Lower lobe of right lung (tissue), 2 donors: ENCODE measurements at places on chromosomes 12 and 14. TPM values are rescaled to one million over a fixed set of nuclear protein-coding genes. Genes with fewer than 3 reads are reported as not detected.

- no peak for DNase-seq
Measured at GRCh38 chr14:51431033-51431709, 191.1 kb downstream of the TMX1 start.

GRCh38 chr12:49604856-49605255, 583 bp downstream of the FAM186B start:
- no peak for DNase-seq

- DNase-seq: no peak
Measured at GRCh38 chr12:50207424-50207823, 40.3 kb upstream of the CERS5 start.

DNA sequence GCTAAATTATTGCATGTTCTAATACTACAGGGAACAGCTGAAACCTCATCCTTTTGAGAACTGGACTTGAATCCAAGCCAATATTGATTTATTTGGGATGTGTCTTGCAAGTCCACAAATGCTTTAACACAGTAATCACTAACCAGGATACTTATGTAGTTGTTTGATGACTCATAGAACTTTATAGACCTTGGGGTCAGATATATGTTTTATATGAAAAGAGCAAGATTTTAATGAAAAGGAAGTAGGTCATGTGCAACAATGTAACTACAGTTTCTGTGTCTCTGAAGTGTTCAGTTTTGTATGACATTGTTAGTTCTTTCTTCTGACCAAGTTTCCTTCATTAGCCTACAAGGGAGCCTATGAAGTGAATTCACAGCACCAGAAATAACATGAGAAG, 352.0 kb downstream of the ZFP36L1 start:
- DNase-seq: no peak

DNA sequence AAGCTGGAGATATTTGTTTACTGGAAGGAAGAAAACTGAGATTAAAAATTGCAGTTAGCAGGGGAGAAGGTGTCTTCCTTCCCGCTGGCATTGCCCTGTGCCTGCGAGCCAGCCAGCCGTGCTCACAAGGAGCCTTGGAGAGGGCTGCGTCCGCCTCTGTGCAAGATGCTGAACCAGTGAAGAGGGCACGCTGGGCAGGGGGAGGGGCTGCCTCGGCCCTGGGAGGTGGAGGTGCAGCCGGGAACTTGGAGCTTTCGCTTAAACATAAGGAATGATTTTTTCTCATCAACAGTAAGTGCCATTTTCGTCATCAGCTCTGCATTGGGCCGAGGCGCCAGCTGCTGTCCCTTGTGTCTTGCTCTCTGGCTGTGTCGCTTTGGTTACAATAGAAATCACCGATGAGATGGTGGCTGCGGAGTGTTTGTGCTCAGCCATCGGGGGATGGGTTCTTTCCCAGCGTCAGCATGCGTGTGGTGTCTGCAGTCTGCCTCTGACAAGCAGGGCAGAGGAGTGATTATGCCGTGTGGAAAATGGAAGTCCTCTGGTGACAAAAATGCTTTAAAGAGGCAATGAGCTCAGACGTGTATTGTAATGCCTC, 97.3 kb downstream of the ESR2 start:
- DNase-seq: peak; percentile 77

G2E3 gene
- 14.3 TPM for total RNA-seq

GRCh38 chr12:62714774-62715721, 219.9 kb downstream of the PPM1H start:
- DNase-seq: no peak

- DNase-seq: no peak
Measured at GRCh38 chr12:130357241-130357640, 19.6 kb downstream of the PIWIL1 start.

GRCh38 chr12:57180321-57180989, 33.0 kb upstream of the LRP1-AS start:
- DNase-seq: no peak

DNA sequence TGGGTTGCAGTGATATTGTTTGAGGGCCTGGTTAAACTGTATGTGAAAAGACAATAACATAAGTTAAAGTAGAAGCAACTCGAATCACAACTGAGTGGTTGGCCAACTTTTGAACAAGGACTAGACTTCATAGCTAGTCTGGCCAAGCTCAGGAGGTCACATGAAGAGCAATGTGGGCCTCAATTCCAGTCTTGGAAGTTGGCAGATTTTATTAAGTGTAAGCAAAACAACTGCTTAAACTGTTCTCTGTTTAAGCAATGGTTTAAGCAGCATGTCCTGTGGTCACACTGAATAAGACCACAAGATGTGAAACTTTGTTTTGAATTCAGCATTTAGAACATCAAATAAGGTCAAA, 100.4 kb downstream of the TMTC3 start:
- no peak for DNase-seq

- no peak for DNase-seq
Measured at GRCh38 chr14:54916101-54916500, 13.5 kb upstream of the GCH1 start.

TMEM132D gene
- 0.06 TPM for total RNA-seq
